ENCODE measurements at places on chromosomes 3 and 15.
A peak's percentile ranks its signal among the peaks of the same experiment; 100 is the strongest.

DNA sequence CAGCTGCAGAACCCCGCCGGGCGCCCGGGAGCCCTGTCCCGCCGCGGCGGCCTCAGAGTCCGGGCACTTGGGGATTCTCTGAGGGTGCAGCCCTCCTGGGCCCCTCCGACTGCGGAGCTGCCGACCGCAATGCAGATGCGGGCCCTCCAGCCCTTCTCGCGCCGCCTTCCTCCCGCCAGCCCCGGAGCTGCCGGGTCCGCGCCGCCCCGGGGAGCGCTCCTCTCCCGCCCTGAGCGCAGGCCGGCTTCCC lies 320 bp upstream of the ACAN start:
- no peak for DNase-seq

DNA sequence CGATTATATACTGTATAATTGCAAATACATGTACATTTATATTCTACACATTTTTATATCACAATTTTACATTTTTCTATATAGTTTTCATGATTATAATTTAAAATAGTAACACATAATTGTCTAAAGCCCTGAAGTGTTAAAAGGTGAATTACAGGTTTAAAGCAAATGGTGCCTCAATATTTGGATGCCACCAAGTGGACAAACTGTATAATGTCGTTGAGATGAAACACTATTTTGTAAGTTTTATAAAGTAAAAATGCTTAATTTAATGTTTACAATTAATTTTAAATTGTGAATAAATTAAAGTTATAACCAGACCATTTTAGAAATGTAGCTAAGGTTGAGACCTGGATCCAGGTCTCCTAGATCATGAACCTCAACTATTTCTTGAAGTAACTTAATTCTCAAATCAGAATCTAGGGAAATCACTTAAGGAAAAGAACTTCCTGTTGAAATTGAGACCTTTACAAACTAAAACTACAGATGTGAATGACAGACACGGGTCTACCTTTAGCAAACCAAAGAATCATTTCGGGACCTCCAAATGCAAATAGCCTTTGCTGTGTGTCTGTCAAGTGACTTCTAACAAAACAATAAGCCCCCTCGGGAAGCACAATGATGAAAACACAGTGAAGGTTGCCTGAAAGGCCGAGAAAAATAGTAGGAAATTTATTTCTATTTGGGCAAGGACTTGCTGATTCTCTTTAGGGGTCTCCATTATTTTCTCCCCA lies 37.8 kb downstream of the EHHADH start:
- peak; percentile 39 for DNase-seq

DNA sequence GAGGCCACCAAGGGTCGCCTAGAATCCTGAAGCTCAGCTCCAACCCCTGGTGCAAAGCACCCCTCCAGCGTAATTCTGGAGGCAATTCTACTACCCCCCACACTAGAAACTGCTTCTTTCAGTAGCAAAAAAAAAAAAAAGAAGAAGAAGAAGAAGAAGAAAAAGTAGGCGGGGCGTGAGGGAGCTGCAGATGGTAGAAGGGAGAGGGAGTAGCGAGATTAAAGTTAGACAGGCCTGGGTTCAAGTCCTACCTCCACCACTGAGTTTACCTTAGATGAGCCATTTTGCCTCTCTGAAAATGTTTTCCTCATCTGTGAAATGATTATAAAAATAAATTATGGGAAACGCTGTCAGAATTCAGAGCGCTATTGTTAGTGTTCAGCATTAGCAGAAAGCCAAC lies 913 bp downstream of the FAM174B start:
- no peak for DNase-seq

GRCh38 chr3:185134509-185134908 lies 18.4 kb downstream of the C3orf70 start:
- DNase-seq = no peak

DNA sequence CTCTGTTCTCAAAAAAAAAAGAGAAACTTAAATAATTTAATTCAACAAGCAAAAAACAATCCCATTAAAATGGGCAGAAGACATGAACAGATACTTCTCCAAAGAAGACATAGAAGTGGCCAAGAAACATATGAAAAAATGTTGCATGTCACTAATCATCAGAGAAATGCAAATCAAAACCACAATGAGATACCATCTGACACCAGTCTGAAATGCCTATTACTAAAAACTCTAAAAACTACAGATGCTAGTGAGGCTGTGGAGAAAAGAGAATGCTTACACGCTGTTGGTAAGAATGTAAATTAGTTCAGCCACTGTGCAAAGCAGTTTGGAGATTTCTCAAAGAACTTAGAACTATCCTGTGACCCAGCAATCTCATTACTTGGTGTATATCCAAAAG lies 382.9 kb downstream of the OTOL1 start:
- no peak for DNase-seq

DNA sequence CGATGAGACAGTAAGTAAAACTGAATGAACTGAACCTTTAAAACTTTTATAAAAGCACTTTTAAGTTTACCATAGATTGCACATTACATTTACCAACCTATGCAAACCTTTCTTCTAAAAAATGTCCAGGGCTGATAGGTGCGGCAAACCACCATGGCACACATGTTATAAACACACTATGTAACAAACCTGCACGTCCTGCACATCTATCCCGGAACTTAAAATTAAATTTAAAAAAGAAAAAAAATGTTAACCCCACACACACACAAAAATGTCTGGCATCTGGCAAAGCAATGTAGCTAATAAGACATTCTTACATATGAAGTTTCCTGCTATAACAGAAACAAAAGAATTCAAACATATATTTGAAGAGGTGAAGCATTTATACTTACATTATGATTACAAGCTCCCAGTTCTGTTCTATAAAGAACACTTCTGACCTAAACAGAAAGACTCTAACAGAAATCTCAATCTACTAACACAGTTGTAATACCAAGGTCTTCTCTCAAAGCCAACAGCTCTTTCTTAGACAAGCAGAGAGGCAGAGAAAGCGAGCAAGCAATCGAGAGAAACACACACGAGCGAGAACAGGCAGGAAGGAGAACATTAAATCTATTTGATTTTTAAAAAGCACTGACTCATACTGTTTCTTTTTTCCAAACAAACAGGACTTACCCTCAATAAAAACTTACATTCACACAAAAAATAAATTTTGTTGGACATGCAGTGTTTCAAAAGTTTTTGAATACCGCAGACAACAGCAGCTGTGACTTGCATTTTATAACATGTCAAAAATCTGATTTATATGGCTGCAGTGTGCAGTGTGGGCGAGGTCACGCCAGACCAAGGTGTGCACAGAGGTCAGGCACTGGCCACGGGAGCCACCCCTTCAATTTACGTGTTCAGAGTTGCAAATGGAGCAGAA lies at the start of gene NRG4:
TSS of gene NRG4 (minus strand) at position 798 of the 925 bp plus-strand sequence. CDS start 1,194 bp downstream, outside the sequence.
- peak; percentile 2 for DNase-seq

DNA sequence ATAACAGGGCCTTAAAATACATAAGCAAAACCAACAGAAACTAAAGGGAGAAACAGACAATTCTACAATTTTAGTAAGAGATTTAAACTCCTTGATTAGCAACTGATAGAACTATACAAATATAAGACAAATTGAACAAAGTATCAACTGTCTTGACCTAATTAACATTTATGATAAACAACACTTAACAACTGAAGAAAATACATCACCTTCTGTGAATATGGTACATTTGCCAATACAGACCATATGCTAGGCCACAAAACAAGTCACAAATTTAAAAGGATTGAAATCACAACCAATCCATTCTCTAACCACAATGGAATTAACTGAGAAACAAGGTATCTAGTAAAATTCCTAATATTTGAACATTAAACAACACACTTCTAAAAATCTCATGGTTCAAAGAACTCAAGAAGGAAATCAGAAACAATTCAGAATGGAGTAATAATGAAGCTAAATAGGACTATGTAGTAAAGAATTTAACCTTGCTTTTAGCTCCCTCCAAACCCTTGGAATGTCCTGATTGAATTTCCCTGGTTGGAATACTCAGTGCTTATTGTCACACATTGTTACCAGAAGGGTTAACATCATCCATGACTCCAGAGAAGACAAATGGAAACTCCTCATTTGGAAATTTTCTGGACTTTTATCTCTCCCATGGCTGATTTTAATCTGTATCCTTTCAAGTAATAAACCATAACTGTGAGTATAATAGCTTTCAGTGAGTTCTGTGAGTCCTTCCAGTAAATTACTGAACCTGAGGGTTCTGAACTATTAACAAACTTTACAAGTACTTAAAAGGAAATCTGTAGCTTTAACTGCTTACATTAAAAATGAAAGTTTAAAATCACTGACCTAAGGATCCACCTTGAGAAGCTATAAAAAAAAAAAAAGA lies 88.8 kb downstream of the DLG1 start:
- no peak for DNase-seq

GRCh38 chr3:30894521-30895251 lies at the start of gene GADL1:
TSS of gene GADL1 (minus strand) at chr3:30894661. CDS start at chr3:30894614, 47 bp downstream.
- DNase-seq = peak; percentile 28

GRCh38 chr15:72058585-72058984 lies 59.4 kb downstream of the MYO9A start:
- DNase-seq = no peak

GRCh38 chr3:153372326-153372725 lies 210.3 kb downstream of the RAP2B start:
- peak; percentile 89 for DNase-seq
